HCT116 (cell line): ENCODE measurements at places on chromosomes 4 and X.
A peak's percentile ranks its signal among the peaks of the same experiment; 100 is the strongest.

DNA sequence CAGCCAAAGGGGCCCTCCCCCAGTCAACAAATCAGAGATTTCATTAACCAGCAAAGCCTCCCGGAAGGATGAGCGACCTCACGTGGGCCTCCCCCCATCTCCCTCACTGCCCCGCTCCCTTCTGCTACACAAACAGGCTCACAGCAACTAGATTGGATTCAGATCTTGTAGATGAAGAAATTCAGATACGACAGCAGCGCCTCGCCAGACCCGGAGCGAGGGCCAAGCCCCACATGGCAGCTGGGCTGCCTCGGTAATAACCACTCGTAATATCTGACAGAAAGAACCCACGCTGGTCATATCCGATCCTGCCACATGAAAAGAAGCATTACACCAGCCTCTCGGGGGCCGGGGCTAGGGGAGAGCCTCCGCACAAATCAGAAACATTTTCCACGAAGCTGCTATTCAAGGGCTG is 581.3 kb downstream of the BCOR start:
- H3K36me3 ChIP-seq: no peaks in the 10 kb centered on the region
- no peaks in the 10 kb centered on the region for H3K27me3 ChIP-seq
- no peak overlapping the region for H3K4me3 ChIP-seq
- no peak for DNase-seq
- H3K27ac ChIP-seq: no peak overlapping the region

DNA sequence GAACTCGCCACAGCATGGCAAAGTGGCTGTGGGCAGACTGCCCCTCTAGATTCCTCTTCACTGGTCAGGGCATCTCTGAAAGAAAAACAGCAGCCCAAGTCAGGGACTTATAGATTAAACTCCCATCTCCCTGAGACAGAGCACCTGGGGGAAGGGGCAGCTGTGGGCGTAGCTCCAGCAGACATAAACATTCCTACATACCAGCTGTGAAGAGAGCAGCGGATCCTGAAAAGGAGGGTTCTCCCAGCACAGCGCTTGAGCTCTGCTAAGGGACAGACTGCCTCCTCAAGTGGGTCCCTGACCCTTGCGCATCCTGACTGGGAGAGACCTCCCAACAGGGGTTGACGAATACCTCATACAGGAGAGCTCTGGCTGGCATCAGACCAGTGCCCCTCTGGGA is 18.8 kb upstream of the ZMAT1 start:
- no peak for DNase-seq
- peaks cover 3% of the 10 kb centered on the region; the same call in 1 of the 2 replicates for H3K27me3 ChIP-seq
- H3K27ac ChIP-seq: no peak overlapping the region
- H3K36me3 ChIP-seq: no peaks in the 10 kb centered on the region
- H3K4me1 ChIP-seq: no peaks in the 10 kb centered on the region

- no peak overlapping the region for H3K4me3 ChIP-seq
- no peak for DNase-seq
- H3K4me1 ChIP-seq: no peaks in the 10 kb centered on the region
- H3K27ac ChIP-seq: no peak overlapping the region
- no peaks in the 10 kb centered on the region for H3K36me3 ChIP-seq
Observed at GRCh38 chr4:181525634-181526033, 717.6 kb upstream of the TENM3 start.

GRCh38 chrX:24005028-24005427 is 22.0 kb downstream of the KLHL15 start:
- H3K36me3 ChIP-seq: peaks cover 7% of the 10 kb centered on the region; the same call in 1 of the 2 replicates
- H3K27ac ChIP-seq: no peak overlapping the region
- no peak for DNase-seq
- H3K27me3 ChIP-seq: no peaks in the 10 kb centered on the region
- H3K4me1 ChIP-seq: no peaks in the 10 kb centered on the region

DNA sequence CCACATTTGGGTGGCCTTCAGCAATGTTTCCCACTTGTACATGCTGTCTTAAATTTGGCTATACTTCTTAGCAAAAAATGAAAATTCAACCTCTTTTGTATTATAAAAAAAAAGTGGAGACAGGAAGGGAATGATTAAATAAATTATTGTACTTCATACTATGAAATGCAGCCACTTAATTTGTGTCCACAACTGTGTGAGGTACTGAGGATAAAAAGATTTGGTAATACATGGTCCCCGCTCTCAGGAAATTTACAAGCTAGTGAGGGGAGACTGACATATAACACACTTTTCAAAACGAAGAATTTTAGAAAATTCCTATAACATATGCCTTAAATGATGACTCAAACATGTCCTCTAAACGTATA is 105.0 kb downstream of the HNRNPD start:
- H3K36me3 ChIP-seq: no peaks in the 10 kb centered on the region
- H3K4me1 ChIP-seq: no peaks in the 10 kb centered on the region
- no peak overlapping the region for H3K4me3 ChIP-seq
- no peak overlapping the region for H3K27ac ChIP-seq
- peaks cover 25% of the 10 kb centered on the region for H3K27me3 ChIP-seq
- no peak for DNase-seq

DNA sequence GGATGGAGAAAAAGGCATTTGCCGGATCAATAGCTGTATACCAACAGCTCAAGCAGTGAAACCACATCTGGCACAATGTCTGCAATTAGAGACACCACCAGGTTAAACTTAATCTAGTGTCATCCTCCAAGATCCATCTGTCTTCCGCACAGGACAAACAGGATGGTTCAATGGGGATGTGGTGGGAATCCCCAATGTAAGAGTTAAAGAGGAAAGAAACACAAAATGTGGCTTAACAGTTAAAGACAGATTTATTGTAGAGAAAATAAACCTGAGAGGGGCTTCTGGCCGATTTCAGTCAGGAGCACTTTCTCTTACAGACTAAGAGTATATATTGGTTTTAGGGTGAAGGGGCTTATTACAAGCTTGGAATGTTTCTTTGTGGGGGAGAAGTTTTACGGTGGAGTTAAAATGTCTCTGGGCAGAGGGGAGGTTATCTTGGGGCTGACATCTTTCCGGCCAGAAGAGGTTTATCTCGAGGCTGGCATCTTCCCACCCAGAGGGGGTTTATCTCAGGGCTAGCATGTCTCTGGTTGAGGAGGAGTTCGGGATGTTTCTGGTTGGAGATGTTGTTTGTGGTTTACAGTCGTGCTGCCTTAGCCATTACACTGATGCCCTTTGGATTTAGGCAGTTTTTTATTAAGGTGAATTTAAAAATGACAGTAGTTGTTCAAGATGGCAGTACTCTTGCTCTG is 61.7 kb downstream of the KANTR start:
- no peaks in the 10 kb centered on the region for H3K27me3 ChIP-seq
- no peak overlapping the region for H3K4me3 ChIP-seq
- H3K36me3 ChIP-seq: no peaks in the 10 kb centered on the region
- H3K27ac ChIP-seq: no peak overlapping the region

- H3K4me3 ChIP-seq: no peak overlapping the region
- H3K27me3 ChIP-seq: no peaks in the 10 kb centered on the region
- no peaks in the 10 kb centered on the region for H3K4me1 ChIP-seq
Observed at GRCh38 chr4:147943159-147943638, 211.3 kb downstream of the ARHGAP10 start.

GRCh38 chrX:74351760-74352159 is 47.8 kb downstream of the ZCCHC13 start:
- peaks cover 9% of the 10 kb centered on the region; the same call in 1 of the 2 replicates for H3K4me1 ChIP-seq
- no peak overlapping the region for H3K4me3 ChIP-seq
- H3K27ac ChIP-seq: no peak overlapping the region
- no peaks in the 10 kb centered on the region for H3K27me3 ChIP-seq
- H3K36me3 ChIP-seq: no peaks in the 10 kb centered on the region

GRCh38 chr4:120919358-120919757 is 3.2 kb downstream of the PRDM5 start:
- peaks cover 5% of the 10 kb centered on the region for H3K4me1 ChIP-seq
- no peaks in the 10 kb centered on the region for H3K36me3 ChIP-seq
- no peak for DNase-seq
- H3K27ac ChIP-seq: no peak overlapping the region
- H3K4me3 ChIP-seq: no peak overlapping the region

- DNase-seq: no peak
- H3K4me3 ChIP-seq: no peak overlapping the region
- H3K27ac ChIP-seq: no peak overlapping the region
- H3K4me1 ChIP-seq: no peaks in the 10 kb centered on the region
- no peaks in the 10 kb centered on the region for H3K27me3 ChIP-seq
Observed at GRCh38 chrX:77009691-77010090, 437.5 kb upstream of the FGF16 start.

DNA sequence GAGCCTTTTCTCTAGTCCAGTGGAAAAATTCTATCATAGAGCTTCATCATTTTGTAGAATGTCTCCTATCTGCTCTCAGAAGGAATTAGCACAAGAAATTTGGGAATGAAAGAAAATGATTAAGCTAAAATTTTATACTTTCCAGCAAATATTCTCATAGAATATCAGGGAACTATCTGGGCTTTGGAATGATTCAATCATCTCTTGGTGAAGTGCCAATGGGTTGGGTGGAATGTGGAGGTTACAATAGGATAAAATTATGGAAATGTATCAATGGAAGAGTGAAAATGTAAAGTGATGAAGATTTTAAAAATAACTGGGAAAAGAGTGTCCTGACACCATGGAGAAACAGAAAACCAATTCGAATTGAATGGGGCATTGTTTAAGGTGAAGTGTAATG is 119.0 kb upstream of the MID1 start:
- H3K36me3 ChIP-seq: no peaks in the 10 kb centered on the region
- H3K27me3 ChIP-seq: no peaks in the 10 kb centered on the region
- DNase-seq: no peak
- H3K27ac ChIP-seq: no peak overlapping the region

GRCh38 chr4:15755321-15756155 is 22.6 kb upstream of the CD38 start:
- peaks cover 3% of the 10 kb centered on the region; the same call in 1 of the 2 replicates for H3K4me1 ChIP-seq
- DNase-seq: no peak
- no peak overlapping the region for H3K4me3 ChIP-seq
- no peaks in the 10 kb centered on the region for H3K27me3 ChIP-seq
- no peaks in the 10 kb centered on the region for H3K36me3 ChIP-seq

- no peak overlapping the region for H3K4me3 ChIP-seq
- no peaks in the 10 kb centered on the region for H3K27me3 ChIP-seq
- H3K36me3 ChIP-seq: no peaks in the 10 kb centered on the region
- no peak overlapping the region for H3K27ac ChIP-seq
- no peaks in the 10 kb centered on the region for H3K4me1 ChIP-seq
Observed at GRCh38 chr4:4490041-4490440, 51.8 kb downstream of the STX18 start.

GRCh38 chr4:10013722-10014121 is 7.6 kb downstream of the SLC2A9 start:
- H3K27me3 ChIP-seq: no peaks in the 10 kb centered on the region
- H3K36me3 ChIP-seq: no peaks in the 10 kb centered on the region
- no peak overlapping the region for H3K4me3 ChIP-seq
- DNase-seq: peak; percentile 18

DNA sequence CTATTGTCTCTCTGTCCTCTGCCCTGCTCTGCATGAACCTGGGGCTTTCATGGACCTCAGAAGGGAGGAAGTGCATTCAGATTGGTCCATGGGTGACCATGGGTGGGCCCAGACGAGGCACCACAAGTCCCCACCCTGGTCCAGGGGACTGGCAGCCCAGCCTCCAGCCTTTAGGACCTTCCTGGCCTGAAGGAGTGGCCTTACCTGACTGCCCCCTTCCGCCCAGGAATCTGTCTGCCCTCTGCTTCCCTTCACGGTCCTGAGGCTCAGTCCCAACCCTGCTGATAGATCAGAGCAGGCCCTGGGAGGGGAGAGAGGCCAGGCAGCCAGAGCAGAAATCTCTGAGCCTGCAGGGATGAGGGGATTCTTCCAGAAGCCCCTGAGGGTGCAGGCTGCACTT is 455.4 kb downstream of the PCDH18 start:
- DNase-seq: no peak
- H3K4me3 ChIP-seq: no peak overlapping the region
- H3K27ac ChIP-seq: no peak overlapping the region
- no peaks in the 10 kb centered on the region for H3K4me1 ChIP-seq
- no peaks in the 10 kb centered on the region for H3K36me3 ChIP-seq

DNA sequence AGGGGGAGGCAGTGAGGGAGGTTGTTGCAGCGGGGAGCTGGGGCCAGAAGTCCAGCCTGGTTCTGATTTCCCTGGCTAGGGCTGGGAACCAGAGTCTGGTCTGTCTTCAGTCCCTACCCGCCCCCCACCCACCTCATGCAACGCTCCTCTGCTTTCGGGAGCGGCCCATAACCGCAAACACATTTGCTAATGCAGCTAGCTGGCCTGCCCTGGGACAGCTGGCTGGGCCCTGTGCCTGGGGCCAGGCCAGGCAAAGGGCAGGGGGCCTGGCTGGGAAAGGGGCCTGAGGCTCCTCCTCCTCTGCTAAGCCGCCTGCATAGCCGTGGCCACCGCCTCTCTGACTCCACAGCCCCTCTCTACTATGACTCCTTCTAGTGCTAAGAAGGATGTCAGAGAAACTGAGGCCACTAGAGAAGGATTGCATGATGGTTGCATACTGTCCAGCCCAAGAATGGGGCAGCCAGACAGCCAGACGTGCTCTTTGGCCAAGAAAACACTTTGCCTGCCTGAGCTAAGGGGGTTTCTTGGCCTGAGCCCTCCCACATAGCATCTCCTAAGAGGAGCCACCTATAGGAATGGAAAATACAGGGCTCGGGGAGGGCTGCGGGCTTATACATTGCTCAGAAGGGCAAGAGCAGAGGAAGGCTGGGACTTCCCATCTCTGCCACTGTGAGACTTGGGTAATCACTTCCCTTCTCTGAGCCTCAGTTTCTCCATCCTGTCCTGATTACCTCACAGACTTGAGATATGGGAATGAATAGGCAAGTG is 76.9 kb downstream of the PJA1 start:
- no peak overlapping the region for H3K4me3 ChIP-seq
- DNase-seq: no peak
- no peak overlapping the region for H3K27ac ChIP-seq
- H3K36me3 ChIP-seq: no peaks in the 10 kb centered on the region
- no peaks in the 10 kb centered on the region for H3K27me3 ChIP-seq
- no peaks in the 10 kb centered on the region for H3K4me1 ChIP-seq

- peaks cover 8% of the 10 kb centered on the region for H3K4me1 ChIP-seq
- no peaks in the 10 kb centered on the region for H3K27me3 ChIP-seq
- H3K4me3 ChIP-seq: no peak overlapping the region
- H3K27ac ChIP-seq: no peak overlapping the region
- DNase-seq: no peak
Observed at GRCh38 chr4:3679851-3680311, 86.3 kb upstream of the ADRA2C start.

DNA sequence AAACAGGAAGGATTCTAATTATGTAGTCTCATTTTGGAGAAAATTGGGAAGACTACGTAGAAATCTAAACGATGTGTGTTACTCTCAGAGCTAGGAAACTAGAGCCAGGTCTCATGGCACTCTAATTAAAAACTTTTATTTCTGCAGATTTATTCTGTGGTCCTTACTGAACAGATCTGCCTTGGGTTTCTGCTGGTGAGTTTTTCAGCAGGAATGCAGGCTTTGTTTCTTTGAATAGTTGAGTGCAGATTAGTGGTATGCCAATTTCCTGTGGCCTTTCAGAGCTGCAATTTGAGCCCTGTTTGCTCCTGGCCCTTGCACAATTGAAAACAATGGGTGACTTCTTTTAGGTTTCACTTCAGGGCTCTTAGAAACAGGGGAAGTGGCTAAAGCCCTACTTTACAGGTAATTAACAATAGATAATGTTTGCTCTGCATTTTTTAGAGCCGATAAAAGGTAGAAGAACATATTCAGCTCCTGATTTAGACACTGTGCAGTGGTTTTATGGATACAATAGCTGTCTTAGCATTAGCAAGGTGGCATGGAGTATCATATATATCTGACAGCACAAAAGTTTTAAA is 21.8 kb downstream of the SPRY1 start:
- H3K4me3 ChIP-seq: peak overlapping the region; percentile 5; the same call in 1 of the 2 replicates
- peak overlapping the region; percentile 17; the same call in 1 of the 2 replicates for H3K27ac ChIP-seq
- peaks cover 4% of the 10 kb centered on the region; the same call in 1 of the 2 replicates for H3K4me1 ChIP-seq
